Memory B cell (primary cell): ENCODE measurements at places on chromosomes 2 and 18.

DNA sequence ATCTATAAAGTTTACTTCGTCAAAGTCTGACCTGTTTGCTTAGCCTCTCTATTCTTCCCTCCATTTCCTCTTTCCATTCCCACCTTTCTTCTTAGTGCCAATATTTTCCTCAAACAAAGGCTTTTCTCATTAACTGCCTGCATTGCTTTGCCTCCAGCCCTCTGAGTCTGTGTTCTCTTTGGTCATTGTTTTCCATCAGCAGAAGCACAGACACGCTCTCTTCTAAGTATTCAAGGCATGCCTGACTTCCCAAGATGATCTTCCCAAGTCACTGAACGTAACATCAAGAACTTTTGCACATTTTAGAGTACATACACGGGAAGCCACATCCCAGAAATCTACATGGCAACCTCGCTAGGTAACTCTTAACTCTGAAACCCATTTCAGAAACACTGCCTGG is 32.6 kb upstream of the ANXA4 start:
- no peak for DNase-seq

GRCh38 chr18:42510540-42510939 is 555.5 kb downstream of the PIK3C3 start:
- DNase-seq, result no peak

DNA sequence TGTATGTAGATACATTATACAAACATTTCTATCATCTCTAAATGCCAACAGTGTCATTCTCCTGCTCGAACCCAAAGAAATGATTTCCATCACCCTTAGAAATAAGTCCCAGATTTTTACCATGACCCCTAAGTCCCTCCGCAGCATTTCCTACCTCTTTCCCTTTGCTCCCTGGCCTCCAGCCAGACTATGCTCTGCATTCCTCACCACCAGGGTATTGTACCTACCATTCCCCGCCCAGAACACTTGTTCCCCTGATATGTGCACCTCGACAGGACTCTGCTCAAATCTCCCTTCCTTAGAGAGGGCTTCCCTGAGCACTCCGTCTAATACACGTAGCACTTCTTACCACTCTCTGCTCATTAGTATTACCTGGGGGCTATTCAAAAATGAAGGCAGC is 630.2 kb downstream of the ARHGAP15 start:
- DNase-seq, result no peak

- DNase-seq, result no peak
These were observed 183.7 kb downstream of the GFPT1 start for GRCh38 chr2:69203166-69203985.

- no peak for DNase-seq
These were observed 8.6 kb upstream of the INPP5D start for GRCh38 chr2:233051241-233052149.

GRCh38 chr2:71460595-71461303 is 7.4 kb downstream of the DYSF start:
- no peak for DNase-seq
